ENCODE measurements at places on chromosomes 12 and 14. TPM values are rescaled to one million over a fixed set of nuclear protein-coding genes. Genes with fewer than 3 reads are reported as not detected.

DNA sequence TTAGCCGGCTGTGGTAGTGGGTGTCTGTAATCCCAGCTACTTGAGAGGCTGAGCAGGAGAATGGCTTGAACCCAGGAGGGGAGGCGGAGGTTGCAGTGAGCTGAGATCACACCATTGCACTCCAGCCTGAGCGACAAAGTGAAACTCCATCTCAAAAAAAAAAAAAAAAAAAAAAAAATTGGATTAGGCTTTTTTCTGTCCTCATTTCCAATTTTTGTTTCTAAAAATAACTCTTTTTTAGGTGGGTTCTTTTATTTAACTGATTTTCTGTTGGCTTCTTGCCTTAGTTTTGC is 863.7 kb downstream of the LRFN5 start:
- no peak for DNase-seq
- no peak overlapping the region for H3K4me3 ChIP-seq
- H3K27me3 ChIP-seq = no peaks in the 10 kb centered on the region
- no peaks in the 10 kb centered on the region for H3K36me3 ChIP-seq
- no peaks in the 10 kb centered on the region for H3K4me1 ChIP-seq

DNA sequence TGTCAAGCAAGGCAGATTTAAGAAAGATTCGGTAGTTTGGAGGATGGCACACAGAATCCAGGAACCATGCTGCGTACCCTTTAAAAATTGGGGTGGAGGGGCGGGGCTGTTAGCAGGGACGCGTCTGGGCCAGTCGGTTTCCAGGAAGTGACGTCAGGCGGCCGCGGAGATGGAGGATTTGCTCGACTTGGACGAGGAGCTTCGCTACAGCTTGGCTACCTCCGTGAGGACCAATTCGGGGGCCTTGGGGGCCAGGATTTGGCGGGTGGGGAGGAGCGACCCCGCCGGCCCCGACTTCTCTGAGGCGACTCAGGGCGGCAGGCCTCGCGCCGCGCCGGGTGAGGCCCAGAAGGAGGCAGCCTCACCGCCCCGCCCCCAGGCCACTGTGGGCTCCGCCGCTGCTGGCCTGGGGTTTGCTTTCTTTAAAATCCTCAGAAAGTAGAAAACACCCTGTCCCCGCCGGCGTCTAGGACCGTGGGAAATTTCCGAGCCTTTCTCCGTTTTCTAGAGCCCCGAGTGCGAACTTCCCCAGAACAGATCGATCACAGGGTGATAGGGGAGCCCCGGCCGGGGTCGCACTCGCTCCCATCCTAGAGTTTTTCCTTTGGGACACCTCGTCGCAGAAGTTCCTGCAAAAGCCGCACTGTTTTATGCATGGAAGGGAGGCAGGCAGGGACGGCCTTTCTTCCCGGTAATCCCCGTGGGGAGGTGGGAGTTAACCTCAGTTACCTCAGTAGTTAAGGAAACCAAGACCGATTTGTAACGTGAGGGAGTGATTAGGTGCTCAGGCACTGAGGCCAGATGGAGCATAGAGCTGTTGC is at the start of gene IFT43:
TSS of gene IFT43 (plus strand) at position 146 of the 821 bp plus-strand sequence. CDS start at position 170, 24 bp downstream.
- peak within 1 kb of the TSS; percentile 89 for H3K27ac ChIP-seq
- H3K4me3 ChIP-seq = peak within 1 kb of the TSS; percentile 84
- peak; percentile 86 for DNase-seq
- peaks cover 14% of the 10 kb centered on the region for H3K4me1 ChIP-seq

DNA sequence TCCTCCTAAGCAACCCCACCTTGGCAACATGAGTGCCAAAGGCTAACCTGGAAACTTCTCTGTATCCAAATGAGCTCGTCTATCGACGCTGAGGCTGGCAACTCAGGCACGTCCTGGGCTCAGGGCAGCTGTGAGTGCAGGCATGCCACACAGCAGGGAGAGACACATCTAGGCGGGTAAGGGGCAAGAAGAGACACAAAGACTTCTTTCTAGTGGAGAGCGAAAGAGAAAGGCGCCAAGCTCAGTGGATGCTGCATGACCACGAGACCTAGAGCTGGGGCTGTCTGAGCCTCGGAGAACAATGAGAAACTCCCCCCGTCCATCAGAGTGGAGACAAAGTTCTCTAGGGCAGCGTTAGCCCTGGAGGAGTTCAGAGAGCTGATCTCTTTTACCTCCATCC is 170.4 kb downstream of the CALM1 start:
- H3K27me3 ChIP-seq = no peaks in the 10 kb centered on the region
- no peak overlapping the region for H3K4me3 ChIP-seq
- no peaks in the 10 kb centered on the region for H3K36me3 ChIP-seq
- H3K4me1 ChIP-seq = no peaks in the 10 kb centered on the region
- H3K27ac ChIP-seq = no peak overlapping the region

DNA sequence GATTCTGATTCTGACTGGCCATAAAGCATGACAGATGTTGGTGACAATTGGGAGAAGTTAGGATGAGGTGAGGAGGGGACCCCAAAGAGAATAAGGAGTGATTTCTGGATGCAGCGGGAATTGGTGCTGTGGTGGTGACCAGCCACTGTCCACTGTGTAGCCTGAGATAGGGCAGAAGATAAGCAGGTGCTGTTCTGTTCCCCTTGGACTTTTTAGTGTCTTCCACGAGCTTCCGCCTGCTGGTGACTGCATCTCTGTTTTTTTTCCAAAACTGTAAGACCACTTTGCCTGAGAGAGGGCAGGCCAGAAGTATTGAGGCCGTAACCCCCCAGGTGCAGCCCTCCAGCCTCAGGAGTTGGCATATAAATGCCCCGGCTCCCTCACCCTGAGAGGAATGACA is 161.2 kb upstream of the MYL2 start:
- H3K4me3 ChIP-seq = no peak overlapping the region
- no peaks in the 10 kb centered on the region for H3K36me3 ChIP-seq
- peaks cover 97% of the 10 kb centered on the region for H3K27me3 ChIP-seq
- H3K4me1 ChIP-seq = no peaks in the 10 kb centered on the region
- no peak for DNase-seq
- no peak overlapping the region for H3K27ac ChIP-seq

- no peak overlapping the region for H3K27ac ChIP-seq
- no peak for DNase-seq
- H3K36me3 ChIP-seq = no peaks in the 10 kb centered on the region
- H3K4me1 ChIP-seq = peaks cover 7% of the 10 kb centered on the region
- no peak overlapping the region for H3K4me3 ChIP-seq
Measured at GRCh38 chr12:51848841-51849735, 570 bp upstream of the FIGNL2 start.

- H3K27me3 ChIP-seq = no peaks in the 10 kb centered on the region
- H3K4me1 ChIP-seq = peaks cover 77% of the 10 kb centered on the region
- no peak overlapping the region for H3K4me3 ChIP-seq
- DNase-seq = no peak
- H3K36me3 ChIP-seq = peaks cover 20% of the 10 kb centered on the region
Measured at GRCh38 chr14:61533513-61534255, 161.6 kb upstream of the HIF1A start.

KRT82 gene
- not detected for total RNA-seq

AP4S1 gene
- total RNA-seq = 8.3 TPM
